Activated naive CD4-positive, alpha-beta T cell (primary cell): ENCODE measurements at places on chromosomes 6 and 20.

GRCh38 chr6:14004258-14004657 is 79.5 kb downstream of the RNF182 start:
- DNase-seq, result no peak

DNA sequence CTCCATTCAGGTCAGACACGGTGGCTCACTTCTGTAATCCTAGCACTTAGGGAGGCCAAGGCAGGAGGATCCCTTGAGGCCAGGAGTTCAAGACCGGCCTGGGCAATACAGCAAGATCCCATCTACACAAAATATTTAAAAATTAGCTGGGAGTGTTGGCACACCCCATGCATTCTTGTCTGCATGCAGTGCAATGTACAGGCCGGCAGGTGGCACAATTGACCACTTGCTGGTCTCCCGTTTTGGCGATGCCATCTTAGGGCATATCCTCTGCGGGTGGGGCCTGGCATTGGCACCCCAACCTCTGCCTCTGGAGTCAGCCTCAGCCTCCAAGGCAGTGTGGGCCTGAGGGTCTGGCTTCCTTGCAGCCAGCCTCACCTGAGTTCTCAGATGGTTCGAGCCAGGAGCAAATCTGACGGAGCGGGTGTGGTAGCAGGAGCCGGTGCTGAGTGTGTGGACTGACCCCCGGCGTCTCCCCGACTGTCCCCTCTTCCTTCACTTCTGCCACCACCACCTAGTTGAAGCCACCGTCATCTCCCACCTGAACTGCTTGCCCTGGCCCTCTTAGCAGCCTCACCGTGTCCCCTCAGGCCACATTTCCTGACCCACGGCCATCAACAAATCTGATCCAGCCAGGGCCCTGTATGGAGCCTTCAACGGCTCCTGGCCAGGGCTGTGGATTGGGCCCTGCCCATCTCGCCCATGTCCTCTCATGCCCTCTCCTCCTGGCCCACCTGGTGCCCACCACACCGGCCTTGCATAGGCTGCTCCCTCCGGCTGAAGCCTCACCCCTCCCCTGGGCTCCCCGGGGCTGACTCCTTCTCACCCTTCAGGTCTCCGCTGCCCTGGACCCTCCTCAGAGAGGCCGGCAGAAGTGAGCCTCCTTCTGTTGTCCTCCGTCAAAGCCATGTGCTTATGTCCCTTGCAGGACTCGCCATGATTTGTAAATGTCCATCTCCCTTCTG is 44.0 kb downstream of the EFCAB8 start:
- DNase-seq, result peak; percentile 63

DNA sequence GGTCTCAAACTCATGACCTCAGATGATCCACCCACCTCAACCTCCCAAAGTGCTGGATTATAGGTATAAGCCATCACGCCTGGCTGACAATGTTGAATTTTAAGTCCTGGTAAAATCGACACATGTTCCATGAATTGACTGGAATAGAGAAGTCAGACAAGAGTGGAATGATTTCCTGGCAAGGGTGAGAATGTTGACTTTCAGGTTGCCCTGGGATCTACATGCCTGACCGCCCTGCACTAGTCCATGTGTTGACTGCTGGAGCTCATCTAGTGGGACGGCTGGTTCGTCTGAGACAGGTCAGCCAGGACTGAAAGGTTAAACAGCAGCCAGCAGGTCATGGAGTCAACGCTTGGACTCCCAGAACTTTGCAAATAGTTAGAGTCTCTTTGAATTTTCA is 88.8 kb downstream of the SASH1 start:
- DNase-seq, result no peak

GRCh38 chr6:28729501-28730402 is 194.0 kb downstream of the TRIM27 start:
- no peak for DNase-seq

GRCh38 chr20:38460040-38460623 is 12.5 kb upstream of the RALGAPB start:
- no peak for DNase-seq

GRCh38 chr6:167745670-167746389 is 80.9 kb upstream of the AFDN start:
- DNase-seq, result no peak

DNA sequence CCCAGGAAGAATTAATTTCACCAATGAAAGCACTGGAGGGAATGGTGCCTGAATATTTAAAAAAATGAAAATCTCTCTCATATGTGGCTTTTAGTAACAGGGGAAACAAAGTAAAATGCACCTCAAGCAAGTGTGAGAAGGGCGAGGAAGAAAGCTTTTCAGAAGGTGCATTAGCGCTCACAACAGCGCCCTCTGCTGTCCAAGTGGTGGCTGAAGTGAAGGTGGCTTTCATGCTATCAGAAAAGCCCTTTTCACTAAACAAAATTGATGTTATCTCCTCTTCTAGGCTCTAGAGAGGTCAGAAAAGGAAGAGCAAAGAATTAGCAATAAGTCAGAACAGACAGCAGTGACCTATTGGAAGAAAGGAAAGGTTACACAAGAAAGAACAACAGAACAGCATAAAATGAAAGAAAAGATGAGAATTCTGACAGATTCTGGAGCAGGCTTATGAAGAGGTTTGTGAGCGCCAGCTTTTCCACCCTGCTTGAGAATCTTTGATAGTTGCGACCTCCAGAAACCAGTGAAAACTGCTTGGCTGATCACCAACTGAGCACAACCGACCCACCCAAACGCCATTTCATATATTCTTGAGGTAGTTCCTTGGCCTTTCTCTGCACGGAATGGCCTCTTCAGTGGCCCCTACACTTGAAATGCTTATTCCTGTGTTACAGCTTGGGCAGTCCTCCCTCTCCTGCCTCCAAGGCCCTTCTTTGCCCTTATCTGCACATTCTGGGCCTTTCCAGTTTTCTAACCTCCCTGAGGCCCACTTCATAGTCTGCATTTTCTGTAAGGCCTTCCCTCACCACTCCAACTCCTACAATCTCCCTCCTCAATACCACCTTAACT is 45.3 kb downstream of the SMLR1 start:
- peak; percentile 47 for DNase-seq

DNA sequence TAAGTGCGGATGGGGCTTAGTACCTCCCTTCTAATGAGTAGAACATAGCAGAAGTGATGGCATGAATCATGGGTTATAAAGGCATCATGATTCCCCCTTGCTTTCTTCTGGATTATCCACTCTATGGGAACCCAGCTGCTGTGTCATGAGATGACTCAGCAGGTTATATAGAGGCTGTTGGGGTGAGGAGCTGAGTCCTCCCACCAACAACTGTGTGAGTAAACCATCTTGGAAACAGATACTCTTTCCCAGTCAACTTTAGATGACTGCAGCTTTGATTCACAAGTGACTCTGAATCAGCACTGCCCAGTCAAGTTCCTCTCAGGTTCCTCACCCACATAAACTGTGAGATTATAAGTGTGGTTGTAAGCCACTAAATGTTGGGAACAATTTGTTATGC is 46.3 kb downstream of the FAM83B start:
- DNase-seq, result no peak

DNA sequence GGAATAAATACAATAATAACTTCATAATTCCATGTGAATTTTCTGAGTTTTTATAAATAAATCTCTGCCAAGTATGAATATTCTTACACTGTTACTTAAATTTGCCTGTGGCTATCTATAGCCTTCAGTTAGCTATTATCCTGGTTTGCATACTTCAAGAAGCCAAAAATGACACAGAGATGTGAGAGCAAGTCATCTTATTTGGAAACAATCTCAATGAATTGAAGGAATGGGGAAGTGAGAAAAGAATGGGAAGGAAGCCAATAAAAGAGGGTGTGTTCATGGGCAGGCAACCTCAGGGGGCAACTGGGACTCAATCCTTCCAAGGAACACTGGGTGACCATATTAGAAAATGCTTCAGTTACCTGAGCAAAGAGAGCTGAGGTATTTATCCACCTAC is 9.9 kb downstream of the HAO1 start:
- no peak for DNase-seq

DNA sequence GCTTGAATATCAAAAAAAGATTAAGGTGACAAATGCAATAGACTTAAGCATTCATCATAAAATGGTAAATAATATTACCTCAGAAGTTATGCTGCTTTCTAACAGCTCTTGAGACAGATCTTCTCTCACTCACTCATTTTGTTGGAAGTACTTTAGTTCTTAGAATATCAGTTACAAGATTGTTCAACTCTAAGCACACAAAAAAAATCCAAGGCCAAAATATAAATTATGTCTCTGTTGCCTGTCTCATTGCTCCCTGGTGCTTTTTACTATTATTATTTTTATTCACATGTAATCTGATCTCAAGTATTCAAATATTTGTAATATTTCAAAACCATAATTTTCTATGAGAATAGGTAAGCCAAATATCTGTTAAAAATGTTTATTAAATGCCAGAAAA is 259.4 kb upstream of the HSF2 start:
- DNase-seq, result no peak

GRCh38 chr6:137218473-137218916 is 690 bp downstream of the IFNGR1 start:
- no peak for DNase-seq

DNA sequence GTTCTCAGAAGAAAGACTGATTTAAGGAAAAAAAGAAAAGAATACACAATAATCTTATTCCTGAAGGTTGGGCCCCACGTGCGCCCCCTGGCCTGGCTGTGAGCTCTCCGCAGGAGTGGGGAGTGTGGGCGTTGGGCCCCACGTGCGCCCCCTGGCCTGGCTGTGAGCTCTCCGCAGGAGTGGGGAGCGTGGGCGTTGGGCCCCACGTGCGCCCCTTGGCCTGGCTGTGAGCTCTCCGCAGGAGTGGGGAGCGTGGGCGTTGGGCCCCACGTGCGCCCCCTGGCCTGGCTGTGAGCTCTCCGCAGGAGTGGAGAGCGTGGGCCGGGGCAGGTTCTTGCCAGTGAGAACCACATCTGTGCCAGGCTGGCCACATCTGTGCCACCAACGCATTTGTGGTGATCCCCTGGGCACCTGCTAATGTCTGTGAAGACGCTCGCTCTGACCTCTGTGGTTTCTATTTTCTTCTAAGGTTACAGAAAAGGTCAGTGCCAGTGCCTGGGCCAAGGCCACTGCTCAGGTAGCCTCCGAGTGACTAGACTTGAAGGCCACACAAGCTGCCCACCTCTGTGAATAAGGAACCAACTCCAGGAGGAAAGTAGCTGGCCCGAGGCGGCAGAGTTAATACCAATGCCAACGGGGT is 41.0 kb downstream of the WDR27 start:
- DNase-seq, result no peak
